MCF 10A (cell line): ENCODE measurements at places on chromosomes 11 and 22.
A peak's percentile ranks its signal among the peaks of the same experiment; 100 is the strongest.

DNA sequence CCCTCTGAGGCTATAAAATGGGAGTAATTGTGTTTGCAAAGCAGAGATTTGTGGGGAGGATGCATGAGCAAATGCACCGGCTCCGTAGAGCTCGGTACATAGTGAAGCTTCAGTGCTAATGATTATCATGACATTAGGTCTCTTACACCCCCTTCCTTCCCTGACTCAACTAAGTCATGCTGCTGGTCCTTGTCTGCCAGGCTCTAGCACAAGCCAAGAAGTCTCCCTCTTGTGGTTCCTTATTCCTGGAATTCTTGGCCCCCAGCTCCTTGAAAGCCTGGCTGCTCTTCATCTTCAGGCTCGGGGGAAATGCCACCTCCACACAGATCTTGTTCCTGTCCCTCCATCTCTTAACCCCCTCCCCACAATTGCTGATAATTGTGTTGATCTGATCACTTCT is 45.7 kb upstream of the SYT13 start:
- no peak for DNase-seq

GRCh38 chr11:88402784-88403183 is 65.2 kb upstream of the CTSC start:
- no peak for DNase-seq

DNA sequence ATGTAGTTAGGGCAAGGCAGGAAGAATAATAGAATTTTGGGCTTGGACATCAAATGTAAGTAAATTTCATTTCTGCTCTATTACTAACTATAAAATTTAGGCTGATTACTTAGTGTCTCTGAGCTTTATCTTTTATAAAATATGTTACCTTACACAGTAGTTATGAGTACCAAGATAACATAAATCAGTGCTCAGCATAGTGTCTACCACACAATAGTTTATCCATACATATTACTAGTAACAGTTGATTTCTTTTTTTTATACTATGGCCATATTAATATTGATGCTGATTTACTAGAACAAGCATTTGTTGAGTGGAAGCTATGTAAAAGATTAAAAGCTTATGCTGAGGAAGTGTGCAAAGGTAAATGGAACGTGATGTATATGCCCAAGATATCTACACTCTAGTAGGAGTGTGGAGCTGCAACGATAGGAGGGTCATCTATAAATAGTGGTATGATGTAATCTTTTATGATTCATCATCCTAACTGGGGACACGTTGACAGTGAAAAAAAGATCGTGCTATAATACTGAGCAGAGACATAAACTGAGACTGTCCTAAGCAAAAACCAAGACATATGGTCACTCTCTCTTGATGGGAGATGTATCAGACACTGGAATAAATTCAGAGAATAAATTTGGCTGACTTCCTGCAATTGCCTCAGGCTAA is 8.7 kb upstream of the SLC5A12 start:
- DNase-seq, result peak; percentile 28

DNA sequence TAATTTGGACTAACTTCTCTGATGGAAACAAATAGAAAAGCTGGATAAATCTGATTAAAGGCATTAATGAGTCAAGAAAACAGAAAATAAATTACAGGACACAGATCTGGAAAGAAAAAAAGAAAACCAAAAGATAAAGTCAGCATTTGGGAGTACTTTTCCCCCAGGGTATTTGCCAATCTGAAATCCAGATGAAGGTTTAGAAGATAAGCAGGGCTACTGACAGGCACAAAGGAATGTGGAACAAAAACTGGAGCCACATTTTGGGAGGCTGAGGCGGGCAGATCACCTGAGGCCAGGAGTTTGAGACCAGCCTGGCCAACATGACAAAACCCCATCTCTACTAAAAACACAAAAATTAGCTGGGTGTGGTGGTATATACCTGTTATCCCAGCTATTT is 57.2 kb downstream of the SBF2 start:
- no peak for DNase-seq

GRCh38 chr11:134738581-134738980 is 326.5 kb upstream of the B3GAT1 start:
- DNase-seq, result no peak

DNA sequence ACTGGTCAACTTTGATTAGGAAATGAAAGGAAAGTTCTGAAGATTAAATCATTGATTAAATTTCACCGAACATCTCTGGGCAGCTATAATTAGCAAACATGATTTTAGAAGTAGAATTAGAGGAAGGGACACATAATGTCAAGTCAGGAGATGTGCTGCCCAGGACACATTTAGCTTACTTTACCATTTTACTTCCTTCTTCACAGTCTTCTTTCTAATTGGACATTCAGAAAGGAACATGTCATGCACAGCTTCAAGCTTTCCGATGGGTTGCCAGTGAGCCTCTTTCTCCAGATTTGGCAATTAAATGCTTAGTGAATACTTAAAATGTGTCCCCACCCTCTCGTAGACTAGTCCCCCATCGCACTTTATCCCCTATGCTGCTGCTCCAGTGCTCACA is 234.7 kb downstream of the FAM76B start:
- DNase-seq, result no peak

- DNase-seq, result no peak
Observed at GRCh38 chr11:123640029-123640428, 14.4 kb downstream of the SCN3B start.

- DNase-seq, result no peak
Observed at GRCh38 chr22:41638748-41639147, 17.7 kb downstream of the XRCC6 start.

DNA sequence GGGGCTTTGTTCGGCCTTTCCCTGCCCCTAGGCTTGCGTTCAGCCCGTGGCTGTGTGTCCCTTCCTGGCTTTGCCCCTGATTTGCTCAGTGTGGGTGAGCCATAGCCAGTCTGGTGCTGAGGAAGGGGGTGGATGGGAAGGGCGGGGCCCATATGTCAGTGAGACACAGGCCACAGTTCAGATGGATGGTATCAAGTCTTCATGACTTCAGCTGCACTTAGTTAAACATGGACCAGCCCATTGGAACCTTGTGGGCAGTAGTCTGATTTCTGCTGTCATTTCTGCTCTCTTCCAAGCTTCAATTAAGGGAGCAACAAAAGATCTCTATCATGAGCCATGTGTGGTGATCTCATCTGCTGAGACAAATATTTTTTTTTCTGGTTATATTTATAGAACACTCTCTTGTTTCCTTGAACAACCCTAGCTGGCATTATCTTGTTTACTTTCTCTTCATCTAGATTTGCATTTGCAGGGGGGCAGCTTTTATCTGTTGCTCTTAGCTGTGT is 21.6 kb upstream of the PEX26 start:
- no peak for DNase-seq

- no peak for DNase-seq
Observed at GRCh38 chr11:71214553-71215424, 37.6 kb downstream of the SHANK2 start.

- no peak for DNase-seq
Observed at GRCh38 chr11:31433851-31434250, 64.2 kb downstream of the DNAJC24 start.

DNA sequence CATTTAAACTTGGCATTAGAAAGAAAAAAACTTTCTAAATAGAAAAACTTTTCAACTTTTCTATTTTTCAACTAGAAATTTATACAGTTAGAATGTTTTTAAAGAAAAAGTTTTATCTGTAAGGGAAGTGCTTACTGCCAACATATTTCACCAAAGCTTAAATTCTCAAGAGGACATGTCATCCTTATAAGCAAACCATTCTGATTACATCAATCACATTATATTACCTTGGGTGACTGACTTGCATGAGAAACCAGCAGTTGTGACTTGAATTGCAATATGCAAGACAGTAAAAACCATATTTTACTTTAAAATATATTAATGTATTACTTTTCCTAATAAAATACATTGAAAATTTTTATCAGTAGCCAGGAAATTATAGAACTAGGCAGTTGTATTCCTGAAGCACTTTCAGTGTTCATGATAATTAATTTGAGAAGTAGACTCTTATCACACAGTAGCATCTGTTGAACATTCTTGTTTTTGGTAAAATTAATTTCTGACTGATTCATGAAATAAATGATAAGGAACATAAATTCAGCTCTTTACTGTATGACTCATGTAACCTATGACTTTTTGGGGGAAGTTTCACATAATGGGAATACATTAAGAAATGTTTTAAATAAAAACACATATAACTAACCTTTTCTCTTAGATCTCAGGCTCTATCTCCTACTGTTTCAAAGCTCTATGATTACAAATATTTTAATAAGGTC is 345.0 kb upstream of the CCDC179 start:
- DNase-seq, result no peak

- DNase-seq, result no peak
Observed at GRCh38 chr11:73152861-73153483, 10.9 kb upstream of the FCHSD2 start.

GRCh38 chr11:74546752-74547151 is 45.6 kb upstream of the POLD3 start:
- DNase-seq, result peak; percentile 95

- peak; percentile 62 for DNase-seq
Observed at GRCh38 chr22:42519525-42520401, at the start of gene RRP7A. Gene RRP7A (minus strand): TSS chr22:42519796. CDS start chr22:42519786, 10 bp downstream.

GRCh38 chr11:133906241-133906640 is 50.5 kb downstream of the IGSF9B start:
- no peak for DNase-seq

- no peak for DNase-seq
Observed at GRCh38 chr11:125378571-125378970, 117.5 kb downstream of the FEZ1 start.

DNA sequence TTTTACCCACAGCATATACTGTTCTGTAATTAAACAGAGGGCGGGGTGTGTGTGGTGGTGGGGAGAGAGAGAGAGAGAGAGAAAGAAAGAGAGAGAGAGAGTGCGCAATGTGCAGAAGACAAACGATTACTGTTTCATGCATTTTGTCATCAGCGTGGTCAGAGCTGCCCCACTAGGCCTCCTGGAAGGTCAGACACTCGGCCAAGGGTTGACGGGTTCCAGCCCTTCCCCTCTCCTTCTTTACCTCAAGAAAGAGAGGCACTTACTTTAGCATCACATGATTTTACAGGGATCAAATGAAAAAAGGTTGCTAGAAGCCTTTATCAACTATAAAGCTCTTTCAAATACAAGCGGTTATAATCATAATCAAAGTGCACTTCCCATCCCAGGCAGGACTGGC is 269.2 kb upstream of the SORL1-AS1 start:
- DNase-seq, result no peak

DNA sequence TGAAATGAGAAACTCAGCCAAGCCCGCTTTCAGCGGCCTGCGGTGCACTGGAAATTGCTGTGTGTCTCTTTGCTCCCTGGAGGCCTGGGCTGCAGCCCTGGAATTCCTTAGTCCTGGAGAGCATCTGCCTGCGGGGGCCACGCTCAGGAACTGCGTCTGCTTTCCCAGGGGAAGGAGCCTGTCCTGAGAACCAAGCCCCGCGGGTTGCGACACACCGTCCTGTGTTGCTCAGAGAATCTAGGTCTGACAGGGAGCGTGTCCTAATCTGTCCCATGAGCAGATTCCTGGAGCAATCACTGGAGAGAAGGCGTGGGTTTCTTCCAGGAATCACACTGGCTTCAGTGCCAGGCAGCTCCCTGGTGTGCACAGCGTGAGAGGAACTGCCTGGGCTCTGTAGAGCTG is 708.1 kb downstream of the BRD1 start:
- no peak for DNase-seq

- no peak for DNase-seq
Observed at GRCh38 chr11:110301577-110301976, 5.2 kb upstream of the RDX start.

DNA sequence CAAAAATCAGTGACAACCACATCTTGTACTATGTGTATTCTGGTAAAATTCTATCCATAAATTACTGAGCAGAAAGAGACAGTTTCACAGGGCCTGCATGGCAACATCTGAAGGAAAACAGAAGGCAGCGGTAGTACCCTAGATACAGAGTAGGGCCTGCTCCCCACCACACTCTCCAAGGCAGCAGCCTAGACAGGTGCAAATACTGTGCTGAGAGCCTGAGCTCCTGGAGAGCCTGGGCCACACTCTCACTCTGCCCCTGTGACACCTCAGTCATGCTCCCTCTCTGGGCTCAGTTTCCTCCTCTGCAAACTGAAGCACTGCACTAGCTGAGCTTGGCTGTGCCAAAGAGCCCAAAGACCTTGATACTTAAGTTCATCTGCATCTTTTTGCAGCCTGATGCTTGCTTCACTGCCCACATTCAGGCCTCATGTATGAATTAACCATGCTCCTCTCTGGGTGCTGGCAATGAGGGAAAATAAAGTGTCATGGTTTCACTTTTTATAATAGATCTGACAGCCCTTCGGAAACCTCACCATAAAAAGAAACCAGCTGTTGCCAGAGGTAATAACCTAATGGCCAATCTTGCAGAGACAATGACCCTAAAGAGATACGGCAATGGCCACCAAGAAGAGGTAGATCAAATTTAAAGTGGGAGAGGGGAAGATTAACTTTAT is 104.7 kb downstream of the PLEKHA7 start:
- no peak for DNase-seq

- DNase-seq, result peak; percentile 89
Observed at GRCh38 chr11:71927820-71928736, at the start of gene XNDC1N. Gene XNDC1N (minus strand): TSS chr11:71928594. CDS start chr11:71923353, 5,241 bp downstream.

DNA sequence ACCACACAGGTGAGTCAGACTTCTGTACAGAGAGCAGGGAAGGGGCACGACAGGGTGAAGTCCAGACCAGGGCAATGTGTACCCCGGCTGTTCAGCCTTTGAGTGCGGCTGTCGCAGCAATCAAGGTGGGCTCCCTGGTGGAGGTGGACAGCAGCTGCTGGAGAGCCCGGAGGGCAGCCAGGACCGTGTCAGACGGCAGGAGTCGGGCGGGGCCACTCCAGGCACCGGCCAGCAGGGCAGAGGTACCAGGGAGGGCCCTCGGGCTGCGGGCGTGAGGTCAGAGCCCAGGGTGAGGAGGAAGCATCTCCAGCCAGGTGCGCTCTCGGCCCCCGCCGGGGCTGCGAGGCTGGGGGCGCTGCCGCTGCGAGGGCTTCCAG is 802 bp upstream of the PIM3 start:
- DNase-seq, result peak; percentile 81

GRCh38 chr11:16778286-16778685 is 39.8 kb downstream of the C11orf58 start:
- DNase-seq, result no peak

- no peak for DNase-seq
Observed at GRCh38 chr11:2960139-2960538, 30.9 kb upstream of the PHLDA2 start.

DNA sequence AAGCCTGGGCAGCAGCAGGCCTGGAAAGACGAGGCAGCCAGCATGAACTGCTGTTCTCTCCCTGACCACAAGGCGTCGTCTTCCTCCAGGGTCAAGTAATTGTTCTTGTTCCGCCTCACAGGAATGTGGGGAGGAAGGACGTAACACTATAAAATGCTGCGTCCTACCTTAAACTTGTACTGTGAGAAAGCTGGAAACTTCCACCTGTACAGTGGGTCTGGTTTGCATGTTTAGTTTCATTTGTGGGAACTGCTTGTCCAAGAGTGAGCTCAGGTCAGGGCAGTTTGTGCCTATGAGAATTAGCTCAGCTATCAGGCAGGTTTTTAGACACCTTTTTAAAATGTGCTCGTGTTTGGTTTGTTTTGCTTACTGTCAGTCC is 55.2 kb downstream of the PANX1 start:
- DNase-seq, result peak; percentile 75
